Astrocyte of the cerebellum (primary cell): ENCODE measurements at places on chromosomes 7 and 10.

DNA sequence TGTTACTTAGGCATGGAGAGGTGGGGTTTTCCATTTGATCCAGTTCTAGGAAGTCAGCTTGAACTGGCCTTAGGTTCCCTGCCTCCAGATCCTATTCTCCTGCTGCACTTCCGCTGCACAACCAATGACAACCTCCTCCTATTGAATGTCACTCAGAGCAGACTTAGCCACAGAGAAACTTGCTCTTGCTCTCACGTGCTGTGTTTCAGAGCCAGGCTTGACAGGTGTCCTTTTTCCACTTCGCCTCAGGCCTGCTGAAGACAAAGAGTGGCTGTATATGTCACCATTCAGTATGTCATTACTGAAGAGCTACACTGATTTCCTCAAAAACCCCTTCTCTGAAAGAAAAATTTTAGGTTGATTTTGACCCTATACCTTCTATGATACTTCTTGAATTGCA, 115.4 kb upstream of the ETV1 start:
- DNase-seq = no peak

GRCh38 chr7:99331002-99331401, 5.3 kb downstream of the ARPC1A start:
- DNase-seq = no peak

DNA sequence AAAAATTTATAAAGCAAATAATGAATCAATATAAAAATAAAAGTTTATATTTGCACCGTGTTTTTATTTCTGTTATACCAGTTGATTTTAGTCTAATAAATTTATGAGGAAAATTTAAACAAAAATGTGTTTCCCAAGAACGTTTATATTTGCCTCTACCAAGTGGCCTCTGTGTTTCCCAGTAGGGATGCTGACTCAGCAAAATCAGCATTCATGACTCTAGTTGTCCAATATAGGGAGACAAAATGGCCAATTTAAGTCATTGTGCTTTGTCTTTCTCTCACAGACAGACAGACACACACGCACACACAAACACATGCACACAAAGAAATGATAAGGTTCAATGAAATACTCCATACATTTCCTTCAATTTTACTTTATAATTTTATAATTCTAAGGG, 942.5 kb upstream of the ZWINT start:
- DNase-seq = no peak

- no peak for DNase-seq
These were observed 17.4 kb upstream of the CEP41 start for GRCh38 chr7:130458257-130458656.

DNA sequence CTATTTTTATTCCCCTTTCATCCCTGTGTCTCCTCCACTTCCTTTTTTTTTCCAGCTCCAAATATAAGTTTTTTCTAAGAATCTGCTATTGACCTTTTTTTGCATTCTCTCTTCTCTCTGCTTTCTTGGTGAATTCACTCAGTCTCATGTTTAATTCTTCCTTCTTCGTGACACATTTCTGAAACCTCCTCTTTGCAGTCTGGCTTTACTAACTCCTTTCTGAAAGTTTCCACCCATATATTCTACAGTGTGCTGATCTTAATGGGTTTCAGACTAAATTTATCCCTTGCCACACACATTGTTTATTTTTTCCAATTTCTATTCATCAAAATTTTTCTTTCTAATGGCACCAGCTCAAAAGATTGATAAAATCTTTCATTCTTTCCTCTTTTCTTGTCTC, 47.8 kb upstream of the CALD1 start:
- no peak for DNase-seq
